ENCODE measurements at places on chromosomes 16 and 17. TPM values are rescaled to one million over a fixed set of nuclear protein-coding genes. Genes with fewer than 3 reads are reported as not detected.

GRCh38 chr16:66952430-66953110, 8.5 kb upstream of the CES3 start:
- no peak overlapping the region for H3K27ac ChIP-seq
- peaks cover 10% of the 10 kb centered on the region for H3K4me1 ChIP-seq
- no peak for DNase-seq
- H3K36me3 ChIP-seq, result no peaks in the 10 kb centered on the region

GRCh38 chr17:75625813-75626486, 7.3 kb upstream of the SMIM5 start:
- H3K27me3 ChIP-seq, result no peaks in the 10 kb centered on the region
- H3K36me3 ChIP-seq, result peaks cover 28% of the 10 kb centered on the region
- H3K4me1 ChIP-seq, result no peaks in the 10 kb centered on the region
- H3K27ac ChIP-seq, result no peak overlapping the region

DNA sequence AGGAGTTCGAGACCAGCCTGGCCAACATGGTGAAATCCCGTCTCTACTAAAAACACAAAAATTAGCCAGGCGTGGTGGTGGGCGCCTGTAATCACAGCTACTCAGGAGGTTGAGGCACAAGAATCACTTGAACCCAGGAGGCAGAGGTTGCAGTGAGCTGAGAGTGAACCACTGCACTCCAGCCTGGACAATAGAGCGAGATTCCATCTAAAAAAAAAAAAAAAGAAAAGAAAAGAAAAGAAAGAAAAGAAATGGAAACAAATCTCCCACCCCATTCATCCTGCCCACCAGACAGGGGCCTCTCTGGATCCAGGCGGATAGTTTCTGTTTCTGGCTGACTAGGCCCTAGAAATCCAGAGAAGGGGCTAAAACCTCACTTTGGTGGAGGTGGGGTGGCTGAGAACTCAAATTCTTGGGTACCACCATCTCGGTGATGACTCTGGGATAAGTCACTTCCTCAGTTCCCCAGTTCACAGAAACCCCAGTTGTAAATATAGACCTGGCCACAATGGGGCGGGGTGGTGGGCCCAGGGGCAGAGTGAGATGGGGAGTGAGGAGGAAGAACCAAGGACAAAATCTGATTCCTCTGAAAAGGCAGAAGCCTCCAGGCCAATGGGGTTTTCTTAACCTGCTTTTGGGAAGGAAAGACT, 22.2 kb downstream of the SOCS1 start:
- no peak for DNase-seq
- no peaks in the 10 kb centered on the region for H3K36me3 ChIP-seq
- peaks cover 73% of the 10 kb centered on the region for H3K4me1 ChIP-seq
- H3K27ac ChIP-seq, result peak overlapping the region; percentile 91
- H3K4me3 ChIP-seq, result no peak overlapping the region

DNA sequence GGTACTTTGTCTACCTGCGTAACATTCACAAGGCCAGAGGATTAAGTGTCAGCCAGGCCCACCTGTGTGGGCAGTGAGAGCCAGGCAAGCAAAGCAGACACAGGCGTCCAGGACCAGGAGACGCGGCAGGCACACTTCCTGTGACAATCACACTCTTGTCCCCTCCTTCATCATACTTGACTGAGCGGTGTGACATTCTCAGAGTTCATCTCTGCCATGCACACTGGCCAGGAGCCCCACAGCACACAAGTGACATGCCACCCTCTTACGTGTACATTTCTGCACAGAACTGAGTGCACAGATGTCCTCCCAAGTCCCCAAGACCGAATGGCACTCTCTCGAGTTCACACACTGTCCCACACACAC, 8.7 kb downstream of the PPP1R9B start:
- no peak overlapping the region for H3K4me3 ChIP-seq
- peaks cover 92% of the 10 kb centered on the region for H3K36me3 ChIP-seq
- peaks cover 18% of the 10 kb centered on the region for H3K4me1 ChIP-seq
- H3K27me3 ChIP-seq, result no peaks in the 10 kb centered on the region

GRCh38 chr17:35229638-35230037, 13.2 kb upstream of the SLFN5 start:
- no peaks in the 10 kb centered on the region for H3K36me3 ChIP-seq
- no peaks in the 10 kb centered on the region for H3K27me3 ChIP-seq
- no peak for DNase-seq
- H3K27ac ChIP-seq, result no peak overlapping the region

GRCh38 chr17:76337413-76337777, 16.3 kb downstream of the PRPSAP1 start:
- H3K36me3 ChIP-seq, result peaks cover 3% of the 10 kb centered on the region
- H3K27me3 ChIP-seq, result no peaks in the 10 kb centered on the region
- H3K4me1 ChIP-seq, result no peaks in the 10 kb centered on the region
- H3K4me3 ChIP-seq, result no peak overlapping the region
- no peak overlapping the region for H3K27ac ChIP-seq

DNA sequence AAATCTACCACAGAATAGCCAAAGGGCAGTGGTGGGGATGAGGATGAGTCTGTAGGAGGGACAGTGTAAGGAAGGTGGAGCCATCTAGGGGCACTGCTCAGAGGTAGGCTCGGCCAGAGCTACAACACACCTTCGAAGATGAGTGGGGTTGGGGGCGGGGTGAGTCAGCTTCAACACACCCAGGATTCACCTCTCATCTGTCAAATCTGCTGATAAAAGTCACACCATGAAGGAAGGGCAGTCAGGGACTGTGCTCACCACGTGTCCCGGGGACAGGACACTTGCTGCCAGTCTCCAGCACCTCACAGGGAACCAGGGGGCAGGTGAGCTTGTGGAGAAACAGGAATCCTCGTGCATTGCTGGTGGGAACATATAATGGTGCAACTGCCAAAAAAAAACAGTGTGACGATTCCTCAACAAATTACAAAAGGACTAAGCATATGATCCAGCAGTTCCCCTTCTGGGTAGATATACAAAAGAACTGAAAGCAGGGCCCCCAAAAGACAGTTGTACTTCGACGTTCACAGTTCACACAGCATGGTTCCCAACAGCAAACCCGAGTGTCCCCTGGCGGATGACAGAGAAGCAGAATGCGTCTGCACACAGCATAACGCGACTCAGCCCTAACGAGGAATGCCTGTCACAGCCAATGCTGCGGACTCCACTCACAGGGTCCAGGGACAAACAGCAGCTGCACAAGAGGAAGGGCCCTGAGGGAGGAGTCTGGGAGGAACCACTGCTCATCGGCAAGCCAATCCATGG, 133.1 kb downstream of the ANKRD11 start:
- peaks cover 95% of the 10 kb centered on the region for H3K4me1 ChIP-seq
- H3K36me3 ChIP-seq, result peaks cover 8% of the 10 kb centered on the region
- H3K27me3 ChIP-seq, result no peaks in the 10 kb centered on the region
- no peak for DNase-seq

DNA sequence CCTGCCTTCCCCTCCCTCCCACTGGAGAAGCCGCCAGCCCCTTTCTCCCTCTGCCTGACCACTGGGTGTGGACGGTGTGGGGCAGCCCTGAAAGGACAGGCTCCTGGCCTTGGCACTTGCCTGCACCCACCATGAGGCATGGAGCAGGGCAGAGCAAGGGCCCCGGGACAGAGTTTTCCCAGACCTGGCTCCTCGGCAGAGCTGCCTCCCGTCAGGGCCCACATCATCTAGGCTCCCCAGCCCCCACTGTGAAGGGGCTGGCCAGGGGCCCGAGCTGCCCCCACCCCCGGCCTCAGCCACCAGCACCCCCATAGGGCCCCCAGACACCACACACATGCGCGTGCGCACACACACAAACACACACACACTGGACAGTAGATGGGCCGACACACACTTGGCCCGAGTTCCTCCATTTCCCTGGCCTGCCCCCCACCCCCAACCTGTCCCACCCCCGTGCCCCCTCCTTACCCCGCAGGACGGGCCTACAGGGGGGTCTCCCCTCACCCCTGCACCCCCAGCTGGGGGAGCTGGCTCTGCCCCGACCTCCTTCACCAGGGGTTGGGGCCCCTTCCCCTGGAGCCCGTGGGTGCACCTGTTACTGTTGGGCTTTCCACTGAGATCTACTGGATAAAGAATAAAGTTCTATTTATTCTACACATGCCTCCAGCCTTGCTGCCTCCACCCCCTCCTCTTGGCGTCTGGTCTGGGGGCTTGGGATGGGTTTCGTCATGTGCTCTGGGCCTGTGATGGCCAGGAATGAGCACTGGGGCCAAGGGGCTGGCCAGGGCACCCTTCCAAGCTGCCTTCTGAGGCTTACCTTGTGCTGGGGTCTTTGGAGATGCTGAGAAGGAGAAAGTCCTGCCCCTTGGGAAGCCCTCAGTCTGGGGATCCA, 7.3 kb downstream of the GJD3 start:
- peaks cover 19% of the 10 kb centered on the region for H3K36me3 ChIP-seq
- no peak overlapping the region for H3K27ac ChIP-seq
- H3K27me3 ChIP-seq, result peaks cover 3% of the 10 kb centered on the region
- no peak overlapping the region for H3K4me3 ChIP-seq

GRCh38 chr16:50038756-50039529, 13.9 kb downstream of the CNEP1R1 start:
- H3K4me3 ChIP-seq, result no peak overlapping the region
- no peaks in the 10 kb centered on the region for H3K27me3 ChIP-seq
- H3K36me3 ChIP-seq, result peaks cover 10% of the 10 kb centered on the region
- no peak overlapping the region for H3K27ac ChIP-seq

DNA sequence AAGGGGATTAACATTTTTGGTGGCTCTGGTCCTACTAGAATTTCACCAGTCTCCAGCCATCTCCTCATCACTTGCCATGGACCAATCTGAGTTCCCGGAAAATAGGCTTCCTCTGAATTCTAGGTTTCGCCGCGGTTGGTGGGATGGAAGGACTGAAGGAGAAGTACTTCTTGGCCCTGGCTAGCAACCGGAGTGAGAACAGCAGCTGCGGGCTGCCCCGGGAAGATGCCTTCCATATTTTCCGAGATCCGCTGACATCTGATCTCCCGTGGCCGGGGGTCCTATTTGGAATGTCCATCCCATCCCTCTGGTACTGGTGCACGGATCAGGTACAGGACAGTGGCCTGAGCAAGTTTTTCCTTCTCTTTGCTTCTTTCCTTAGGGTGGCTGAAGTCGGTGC, 45.0 kb downstream of the SLC5A11 start:
- H3K27me3 ChIP-seq, result no peaks in the 10 kb centered on the region
- H3K4me3 ChIP-seq, result no peak overlapping the region
- no peaks in the 10 kb centered on the region for H3K36me3 ChIP-seq
- H3K27ac ChIP-seq, result no peak overlapping the region

GRCh38 chr17:21842332-21843317, 150.3 kb downstream of the KCNJ18 start:
- no peak for DNase-seq
- no peaks in the 10 kb centered on the region for H3K4me1 ChIP-seq
- H3K27ac ChIP-seq, result no peak overlapping the region
- H3K27me3 ChIP-seq, result no peaks in the 10 kb centered on the region
- H3K4me3 ChIP-seq, result no peak overlapping the region

DNA sequence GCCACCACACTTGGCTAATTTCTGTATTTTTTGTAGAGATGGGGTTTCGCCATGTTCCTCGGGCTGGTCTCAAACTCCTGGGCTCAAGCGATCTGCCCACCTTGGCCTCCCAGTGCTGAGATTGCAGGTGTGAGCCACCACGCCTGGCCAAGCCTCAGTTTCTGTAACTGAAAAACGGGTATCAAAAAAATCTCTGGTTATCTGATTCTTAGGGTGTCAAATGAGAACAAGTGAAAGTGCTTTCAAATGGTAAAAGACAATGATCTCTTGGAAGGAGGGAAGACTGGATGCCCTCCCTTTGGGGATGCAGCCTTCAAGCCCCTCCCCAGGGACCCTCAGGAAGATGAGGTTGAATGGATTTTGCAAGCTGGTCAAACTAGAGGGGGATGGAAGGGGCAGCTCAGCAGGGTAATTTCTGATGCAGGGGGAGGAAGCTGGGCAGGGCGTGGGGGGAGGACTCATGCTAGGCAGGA, 22.3 kb downstream of the ARHGAP23 start:
- no peak overlapping the region for H3K4me3 ChIP-seq
- H3K27me3 ChIP-seq, result peaks cover 26% of the 10 kb centered on the region
- H3K4me1 ChIP-seq, result peaks cover 16% of the 10 kb centered on the region

Gene CIAPIN1
- total RNA-seq, result 49.8 TPM

Gene TM4SF5
- not detected for total RNA-seq

Gene PRSS21
- 1.2 TPM for total RNA-seq

Gene BIRC5
- total RNA-seq, result 53.2 TPM

Gene DHX58
- total RNA-seq, result 23.8 TPM

Gene KRT33B
- total RNA-seq, result 1.7 TPM

Gene SLC26A11
- 2.3 TPM for total RNA-seq

Gene ZG16
- 0.09 TPM for total RNA-seq

Gene ARMC5
- total RNA-seq, result 8.2 TPM

Gene KRTAP4-2
- total RNA-seq, result not detected

Gene ZNF276
- total RNA-seq, result 35.6 TPM

Measured in thymus (tissue), 14 donors.